ENCODE measurements at places on chromosomes 2 and 18.

DNA sequence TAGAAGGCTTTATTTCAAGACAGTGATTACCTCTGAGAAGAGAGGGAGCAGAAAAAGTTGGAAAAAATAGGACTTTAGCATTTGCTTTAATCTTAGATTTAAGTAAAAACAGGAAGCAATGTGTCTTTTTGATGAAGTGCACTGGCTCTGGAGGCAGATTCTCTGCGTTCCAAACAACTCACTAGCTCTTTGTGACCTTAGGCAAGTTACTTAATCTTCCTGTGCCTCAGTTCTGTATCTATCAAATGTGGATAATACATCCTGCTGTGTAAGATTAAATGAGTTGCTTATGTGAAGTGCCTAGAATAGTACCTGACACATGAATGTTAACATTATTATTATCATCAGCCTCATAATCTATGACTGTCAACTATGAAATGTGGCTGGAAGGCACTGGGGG, 42.3 kb downstream of the RPRD1A start:
- no peak for DNase-seq

- no peak for DNase-seq
These were observed 270.4 kb downstream of the FIGN start for GRCh38 chr2:163465440-163465839.

- DNase-seq, result no peak
These were observed 309.4 kb downstream of the PTPRM start for GRCh38 chr18:7876354-7877104.

DNA sequence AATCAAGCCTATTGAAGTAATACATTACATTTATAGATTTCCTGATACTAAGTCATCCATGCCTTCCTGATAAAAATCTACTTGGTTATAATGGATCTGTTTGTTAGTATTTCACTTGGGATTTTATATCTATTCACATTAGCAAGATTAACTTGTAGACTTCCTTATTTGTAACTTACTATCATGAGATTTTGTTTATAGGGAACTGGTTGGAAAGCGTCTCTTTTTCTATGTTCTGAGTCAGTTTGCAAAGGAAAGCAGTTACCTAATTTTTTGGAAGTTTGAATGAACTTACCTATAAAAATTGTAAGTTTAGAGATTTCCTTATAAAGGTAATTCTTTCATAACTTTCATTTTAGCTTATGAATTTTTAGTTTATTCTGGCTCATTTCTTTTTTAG, 141.4 kb downstream of the SMAD7 start:
- no peak for DNase-seq

Measured in NT2/D1 (cell line).